NCI-H1417 treated with DMSO at 0.1 percent for 48 hours (cell line): ENCODE measurements at places on chromosomes 1 and 21.

- DNase-seq: no peak
Observed at GRCh38 chr1:59414406-59415133, 117.7 kb downstream of the FGGY start.

GRCh38 chr1:177206831-177207355 lies 36.1 kb downstream of the BRINP2 start:
- no peak for DNase-seq

DNA sequence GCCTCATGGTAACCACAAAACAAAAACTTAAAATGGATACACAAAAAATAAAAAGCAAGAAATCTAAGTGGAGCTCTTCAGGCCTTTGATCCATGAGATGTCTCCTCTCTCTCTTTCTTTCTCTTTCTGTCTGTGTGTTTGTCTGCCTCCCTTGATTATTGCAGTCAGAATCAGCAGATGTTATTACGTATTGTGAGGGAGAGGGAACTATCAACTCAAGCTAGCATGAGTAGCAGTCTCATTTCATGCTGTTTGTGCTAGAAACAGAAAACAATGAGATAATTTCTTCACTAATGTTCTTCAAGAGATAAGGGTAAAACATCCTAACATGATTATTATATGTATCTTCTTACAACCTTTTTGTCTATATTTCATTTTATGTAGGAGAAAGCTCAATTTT lies 103.7 kb upstream of the PDC start:
- no peak for DNase-seq

- no peak for DNase-seq
Observed at GRCh38 chr1:114090738-114091505, 62.7 kb downstream of the SYT6 start.

GRCh38 chr1:234849832-234850231 lies 239.9 kb upstream of the IRF2BP2 start:
- no peak for DNase-seq

- no peak for DNase-seq
Observed at GRCh38 chr1:156389311-156389710, 20.3 kb downstream of the RHBG start.

DNA sequence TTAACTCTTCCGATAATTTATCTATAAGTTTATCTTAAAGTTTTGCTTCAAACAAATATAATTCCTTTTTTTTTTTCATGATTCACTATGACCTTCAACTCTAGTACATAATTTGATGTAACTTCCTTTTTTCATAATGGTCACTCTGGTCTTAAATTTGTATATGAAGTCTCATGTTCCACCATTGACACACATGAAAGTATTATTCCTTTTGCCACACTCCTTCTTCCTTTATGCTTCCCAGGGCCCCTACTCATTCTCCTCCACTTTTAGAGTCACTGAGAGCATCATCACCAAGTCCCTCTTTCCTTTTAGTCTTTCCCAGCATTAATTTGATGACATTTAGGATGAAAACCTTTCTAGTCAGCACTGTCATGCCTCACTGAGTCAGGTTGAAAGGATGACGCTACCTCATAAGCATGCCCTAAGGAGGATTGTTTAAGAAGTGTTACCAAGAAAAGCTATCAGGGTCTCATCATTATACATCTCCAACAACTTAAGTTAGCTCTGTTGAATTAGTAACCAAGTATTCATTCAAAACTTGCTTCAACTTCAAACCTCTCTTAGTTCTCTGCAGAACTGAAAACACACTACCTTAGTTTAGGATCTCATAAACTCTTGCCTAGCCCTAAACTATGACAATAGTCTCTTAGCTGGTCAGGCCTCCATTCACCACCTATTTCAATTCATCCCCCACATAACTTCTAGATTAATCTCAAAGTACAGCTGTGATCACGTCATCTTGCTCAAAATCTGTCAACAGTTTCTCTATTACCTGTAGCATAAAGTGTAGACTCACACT lies 14.5 kb downstream of the AUNIP start:
- no peak for DNase-seq

DNA sequence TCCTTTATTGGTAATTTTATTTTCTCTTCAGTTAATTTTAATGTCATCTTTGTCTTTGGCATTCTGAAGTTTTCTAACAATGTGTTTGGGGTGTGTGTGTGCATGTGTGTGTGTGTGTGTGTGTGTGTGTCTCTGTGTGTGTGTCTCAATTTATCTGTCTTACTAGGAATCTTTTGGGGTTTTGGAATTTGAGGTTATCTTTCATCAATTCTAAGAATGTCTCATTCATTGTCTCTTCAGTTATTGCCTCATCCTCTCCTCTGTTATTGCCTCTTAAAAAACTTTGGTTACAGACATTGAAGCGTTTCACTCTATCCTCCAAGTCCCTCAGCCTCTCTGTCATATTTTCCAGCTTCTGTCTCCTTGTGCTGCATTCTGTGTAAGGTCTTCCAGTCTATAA lies 18.1 kb upstream of the SAMD13 start:
- DNase-seq: no peak

DNA sequence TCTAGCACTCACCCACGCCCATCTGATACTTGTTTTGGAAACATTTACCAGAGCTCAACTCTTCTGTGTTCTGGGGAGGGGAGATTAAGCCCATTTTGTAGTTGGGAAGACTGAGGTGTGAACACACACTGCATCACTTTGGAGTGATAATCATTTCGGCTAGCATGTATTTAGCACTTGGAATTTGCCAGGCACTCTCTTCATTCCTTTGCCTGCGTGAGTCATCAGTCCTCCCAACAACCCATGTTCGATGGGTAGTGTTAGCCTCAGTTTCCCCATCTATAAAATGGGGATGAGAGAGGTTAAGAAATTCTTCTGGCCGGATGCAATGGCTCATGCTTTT lies 182.8 kb upstream of the TMEM51 start:
- no peak for DNase-seq

DNA sequence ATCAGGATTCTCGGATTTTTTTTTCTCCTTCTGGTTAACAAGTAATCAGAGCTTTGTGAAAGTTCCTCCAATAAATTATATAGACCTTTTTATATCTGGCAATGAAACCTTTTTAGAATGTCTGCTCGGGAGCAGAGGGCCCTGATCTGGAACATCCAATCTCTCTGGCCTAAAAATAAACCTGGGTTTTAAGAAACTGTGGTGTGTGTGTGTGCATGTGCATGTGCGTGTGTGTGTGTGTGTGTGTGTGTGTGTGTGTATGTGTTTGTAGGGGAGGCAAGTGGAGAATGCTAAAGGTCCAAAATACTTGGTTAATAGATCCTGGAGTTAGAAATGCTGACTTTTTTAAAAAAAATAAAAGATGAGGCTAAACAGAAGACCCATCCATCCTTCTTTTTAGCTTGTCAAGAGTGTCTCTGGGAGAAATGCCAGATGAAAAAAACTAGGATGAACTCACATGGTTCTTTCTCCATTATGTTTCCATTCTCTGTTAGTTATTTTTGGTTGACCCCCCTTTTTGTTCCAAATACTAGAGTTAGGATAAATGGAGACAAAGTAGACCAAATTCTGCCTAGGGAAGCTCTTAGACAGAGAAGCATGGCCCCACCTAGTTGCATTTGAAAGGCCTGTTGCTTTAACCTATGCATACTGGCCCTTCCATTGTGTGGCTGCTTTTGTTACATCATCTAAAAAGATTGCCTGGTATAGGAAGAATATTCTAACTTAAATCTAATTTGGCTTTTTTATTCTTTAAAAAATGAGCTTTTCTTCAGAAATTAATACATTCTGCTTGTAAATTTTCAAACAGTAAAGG lies 175.9 kb downstream of the PAPPA2 start:
- DNase-seq: no peak

GRCh38 chr1:91700332-91700731 lies 185.6 kb downstream of the TGFBR3 start:
- DNase-seq: no peak

- DNase-seq: no peak
Observed at GRCh38 chr1:11767922-11768704, 6.1 kb downstream of the C1orf167 start.

GRCh38 chr1:9689971-9690381 lies 38.4 kb downstream of the PIK3CD start:
- no peak for DNase-seq

DNA sequence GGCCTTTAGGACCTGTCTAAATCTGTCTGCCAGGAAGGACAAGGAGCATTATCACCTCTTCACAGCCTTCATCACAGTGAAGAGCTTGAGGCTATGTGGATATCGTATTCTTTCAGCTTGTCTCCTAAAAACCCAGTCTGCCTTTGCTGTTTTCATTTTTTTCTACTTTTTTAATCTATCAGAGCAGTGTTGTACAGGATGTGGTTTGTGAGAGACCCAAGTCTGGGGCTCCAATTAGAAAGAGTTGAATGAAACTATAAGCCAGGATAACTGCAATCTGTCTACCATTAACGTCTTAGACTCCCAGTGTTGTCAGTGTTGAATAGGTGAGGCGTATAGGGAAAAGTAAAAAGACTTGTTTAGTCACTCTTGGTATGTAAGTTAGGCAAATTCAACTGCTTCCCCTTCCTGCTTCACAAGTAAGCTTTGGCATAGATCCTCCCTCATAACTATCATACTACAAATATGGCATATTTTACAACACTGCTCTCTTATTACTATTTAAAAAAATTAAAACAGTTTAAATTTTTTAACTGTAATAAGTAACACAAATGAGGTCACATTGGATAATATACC lies 1225.8 kb upstream of the PRMT6 start:
- DNase-seq: no peak

- DNase-seq: no peak
Observed at GRCh38 chr1:234997201-234997895, 131.3 kb downstream of the TOMM20 start.

DNA sequence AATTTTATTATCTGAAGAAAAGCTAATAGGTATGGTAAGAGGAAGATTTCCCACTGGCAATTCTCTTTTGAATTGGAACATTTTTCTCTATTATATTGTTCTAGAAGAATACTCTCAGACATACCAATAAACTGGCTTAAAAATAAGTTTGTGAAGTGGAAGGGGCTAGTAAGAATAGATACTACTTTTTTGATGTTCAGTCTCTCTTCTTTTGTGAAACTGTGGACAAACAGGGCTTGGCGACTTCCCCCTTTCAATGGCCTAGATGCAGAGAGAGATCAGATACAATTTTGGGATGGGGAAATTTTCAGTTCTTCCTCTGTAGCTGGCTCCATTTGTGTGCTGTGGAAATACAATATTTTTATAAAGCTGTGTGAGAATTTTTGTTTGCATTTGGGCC lies 2.5 kb downstream of the PBX1 start:
- no peak for DNase-seq

GRCh38 chr1:10986525-10986890 lies 25.9 kb upstream of the TARDBP start:
- DNase-seq: no peak

DNA sequence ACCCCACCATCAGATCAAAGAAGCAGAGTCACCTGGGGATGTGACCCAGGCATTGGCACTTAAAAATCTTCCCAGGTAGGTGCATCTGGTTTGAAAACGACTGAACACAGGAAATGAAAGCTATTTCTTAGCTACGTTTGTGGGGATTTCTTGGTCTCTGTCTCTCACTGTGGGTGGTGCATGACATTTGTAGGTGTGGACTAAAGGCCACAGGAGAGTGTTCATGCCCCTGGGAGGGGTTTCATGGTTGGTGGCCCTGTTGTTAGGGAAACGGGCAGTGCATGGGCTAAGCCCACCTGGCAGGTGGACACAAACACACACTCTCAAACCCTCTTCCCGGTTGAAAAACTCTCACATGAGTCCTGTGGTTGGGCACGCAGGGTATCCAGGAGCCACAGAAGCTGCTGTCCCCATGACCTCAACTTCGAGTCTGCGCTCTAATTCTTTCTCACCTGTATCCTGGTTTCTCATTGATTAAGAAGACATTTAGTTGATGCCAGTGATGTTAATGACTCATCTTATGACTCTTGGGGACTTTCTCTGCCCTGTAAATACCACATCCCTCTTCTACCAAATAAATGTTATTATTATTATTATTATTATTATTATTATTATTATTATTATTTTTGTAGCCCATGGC lies 119.4 kb downstream of the MRPS6 start:
- DNase-seq: no peak

- DNase-seq: no peak
Observed at GRCh38 chr1:224067207-224067606, 46.7 kb upstream of the FBXO28 start.

DNA sequence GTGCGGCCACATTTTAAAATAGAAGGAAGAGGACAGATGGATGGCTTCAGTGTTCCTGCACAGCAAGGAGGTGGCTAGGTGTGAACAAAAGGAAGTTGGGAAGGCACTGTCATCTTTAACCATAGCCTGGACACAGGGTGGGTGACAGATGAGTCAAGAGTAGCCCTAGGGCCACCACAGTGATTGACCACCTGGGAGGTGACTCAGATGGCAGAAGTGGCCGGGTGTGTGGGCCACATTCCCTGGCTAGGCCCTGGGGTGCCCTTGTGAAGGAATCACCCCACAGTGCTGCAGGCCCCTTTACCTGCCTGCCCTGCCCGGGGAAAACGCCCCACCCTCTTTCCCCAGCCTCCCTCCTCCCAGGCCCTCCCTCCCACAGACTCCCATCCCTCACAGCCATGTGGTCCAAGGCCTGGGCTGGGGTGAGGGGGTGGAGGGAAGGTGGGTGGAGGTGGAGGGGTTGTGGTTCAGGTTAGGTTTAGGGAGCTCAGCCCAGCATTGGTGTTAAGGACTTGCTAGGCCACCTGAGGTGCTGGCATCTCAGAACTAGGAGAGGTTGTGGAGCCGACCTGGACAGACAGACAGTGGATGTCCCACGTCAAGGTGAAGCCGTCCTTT lies 59.1 kb downstream of the SPSB1 start:
- DNase-seq: no peak

- no peak for DNase-seq
Observed at GRCh38 chr1:61742620-61743430, 545 bp downstream of the PATJ start.

DNA sequence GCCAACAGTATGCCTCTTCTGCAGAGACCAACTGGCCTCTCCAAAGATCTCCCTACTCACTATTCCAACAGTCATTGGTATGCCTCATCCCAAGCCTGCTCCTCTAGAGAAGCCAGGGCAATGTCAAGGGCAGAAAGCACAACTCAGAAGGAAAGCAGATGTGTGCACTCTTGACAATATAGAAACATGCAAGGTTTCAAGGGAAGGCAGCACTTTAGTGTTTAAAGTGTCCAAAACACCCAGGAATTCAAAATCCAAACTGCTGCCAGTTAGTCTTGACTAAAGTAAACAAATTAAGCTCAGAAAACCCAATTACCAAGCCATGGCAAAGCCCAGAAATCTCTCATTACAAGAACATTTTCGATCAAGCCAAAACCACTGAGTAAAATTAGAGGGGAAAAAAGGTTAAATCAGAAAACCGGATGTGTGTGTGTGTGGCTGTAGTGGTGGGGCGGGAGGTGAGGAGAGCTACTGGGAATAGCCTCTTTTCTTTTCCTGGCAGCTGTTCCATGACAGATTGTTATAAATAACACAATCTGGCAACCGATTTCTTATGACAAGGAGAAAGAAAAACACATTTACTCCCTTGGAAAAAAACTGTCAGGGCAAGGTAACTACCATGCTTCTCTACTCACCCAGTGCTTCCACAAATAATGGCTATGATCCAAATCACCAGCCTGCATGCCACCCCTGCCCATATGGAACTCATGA lies 39.2 kb downstream of the EIF2B3 start:
- DNase-seq: no peak

- no peak for DNase-seq
Observed at GRCh38 chr1:162687870-162688269, 55.6 kb downstream of the DDR2 start.
